ENCODE measurements at places on chromosomes 6 and 20. TPM values are rescaled to one million over a fixed set of nuclear protein-coding genes. Genes with fewer than 3 reads are reported as not detected.

The PROKR2 gene
- not detected for total RNA-seq

The VSX1 gene
- not detected for total RNA-seq

The IPCEF1 gene
- under 0.01 TPM for total RNA-seq

The SLC22A23 gene
- total RNA-seq, result 16.4 TPM

The CALHM4 gene
- 0.28 TPM for total RNA-seq

All from pulmonary artery endothelial cell (primary cell).